ENCODE measurements at places on chromosomes 13 and 19.
A peak's percentile ranks its signal among the peaks of the same experiment; 100 is the strongest.

DNA sequence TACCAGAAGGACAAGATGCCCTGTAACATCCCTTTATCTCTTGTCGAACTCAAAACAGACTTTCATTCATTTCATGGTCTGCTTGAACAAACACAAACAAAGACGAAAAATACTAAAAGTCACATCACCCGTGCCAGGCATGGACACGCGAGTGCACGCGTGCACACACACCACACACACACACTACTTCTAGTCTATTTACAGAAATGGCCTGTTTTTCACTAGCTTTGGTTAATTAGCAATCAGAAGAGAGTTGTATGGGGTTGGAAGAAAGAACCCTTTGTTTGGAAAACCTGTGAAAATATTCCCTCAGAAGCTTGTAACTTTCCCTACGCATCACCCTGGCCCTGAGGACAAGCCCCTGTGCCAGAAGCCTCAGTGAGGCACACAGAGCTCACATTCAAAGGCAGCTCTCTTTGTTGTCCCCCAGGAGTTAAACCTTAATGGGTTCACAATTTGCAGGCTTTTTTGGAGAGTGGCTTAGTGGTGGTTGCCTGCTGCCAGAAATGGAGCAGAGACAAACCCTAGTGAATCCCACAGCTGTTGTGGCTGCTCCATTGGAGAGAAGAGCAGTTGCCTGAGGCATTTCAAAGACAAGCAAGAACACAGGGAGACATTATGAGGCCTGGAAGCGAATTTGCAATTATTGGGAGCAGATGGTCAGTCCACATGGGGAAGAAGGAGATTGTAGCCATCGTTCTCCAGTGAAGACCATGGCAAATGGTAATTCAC is 55.9 kb downstream of the STARD13 start:
- DNase-seq: no peak

DNA sequence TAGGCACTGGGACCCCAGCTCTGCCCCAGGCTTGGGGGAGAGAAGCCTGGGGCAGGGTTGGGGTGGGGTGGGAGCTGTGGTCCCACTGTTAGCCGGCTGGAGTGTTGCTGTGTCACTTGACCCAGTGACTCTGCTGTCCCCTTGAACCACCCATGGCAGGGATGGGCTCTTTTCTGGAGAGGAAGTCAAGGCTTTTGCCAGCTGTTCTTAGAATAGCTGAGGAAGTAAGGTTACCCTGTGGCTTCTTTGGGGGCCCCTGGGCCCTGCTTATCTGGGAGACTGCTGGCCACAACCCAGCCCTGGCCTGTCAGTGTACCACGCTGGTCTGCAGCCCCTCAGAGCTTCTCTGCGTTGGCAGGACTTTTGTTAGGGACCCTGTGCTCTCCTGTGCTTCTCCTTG is 9.1 kb downstream of the PNPLA6 start:
- DNase-seq: no peak

GRCh38 chr13:30354493-30355383 is 47.4 kb upstream of the KATNAL1 start:
- peak; percentile 87 for DNase-seq

GRCh38 chr13:46644816-46645215 is 91.8 kb downstream of the LRCH1 start:
- peak; percentile 37 for DNase-seq

DNA sequence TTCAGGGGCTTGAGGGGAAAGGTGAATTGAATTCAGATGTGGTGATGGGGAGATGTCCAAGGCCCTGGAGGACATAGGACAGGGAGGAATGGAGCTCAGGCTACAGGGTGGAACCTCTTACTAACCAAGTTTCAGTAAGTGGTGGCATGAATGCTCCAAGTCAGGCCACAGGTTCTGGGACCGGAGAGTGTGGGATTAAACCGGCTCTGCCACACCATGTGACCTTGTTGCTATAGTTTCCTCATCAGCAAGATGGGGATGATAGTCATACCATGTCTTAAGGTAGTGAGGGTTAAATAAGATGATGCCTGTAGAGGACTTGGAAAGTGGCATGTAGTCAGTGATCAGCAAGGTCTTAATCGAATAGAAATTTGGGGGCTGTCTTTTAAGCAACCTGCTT is 16.3 kb downstream of the GPR183 start:
- no peak for DNase-seq

GRCh38 chr13:59480396-59481259 is 683.1 kb downstream of the DIAPH3 start:
- peak; percentile 21 for DNase-seq

DNA sequence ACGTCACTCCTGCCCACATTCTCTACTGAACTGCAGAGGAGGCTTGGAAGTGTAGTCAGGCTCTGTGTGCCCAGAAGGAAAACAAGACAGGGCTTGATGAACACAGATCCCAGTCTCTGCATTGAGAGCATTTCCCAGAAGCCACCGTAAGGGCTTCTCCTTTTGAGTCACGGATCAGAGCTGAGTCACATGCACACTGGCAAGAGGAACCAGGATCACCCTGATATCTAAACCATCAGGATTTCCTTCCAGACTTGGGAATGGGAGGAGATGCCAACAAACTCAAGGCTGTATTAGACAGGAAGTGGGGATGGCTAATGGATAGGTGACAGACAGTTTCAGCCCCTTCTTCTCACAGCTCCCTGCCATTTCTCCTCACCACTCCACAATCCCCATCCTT is 17.7 kb upstream of the FBXO17 start:
- peak; percentile 80 for DNase-seq

GRCh38 chr13:59166174-59166573 is 997.6 kb downstream of the DIAPH3 start:
- DNase-seq: peak; percentile 6

DNA sequence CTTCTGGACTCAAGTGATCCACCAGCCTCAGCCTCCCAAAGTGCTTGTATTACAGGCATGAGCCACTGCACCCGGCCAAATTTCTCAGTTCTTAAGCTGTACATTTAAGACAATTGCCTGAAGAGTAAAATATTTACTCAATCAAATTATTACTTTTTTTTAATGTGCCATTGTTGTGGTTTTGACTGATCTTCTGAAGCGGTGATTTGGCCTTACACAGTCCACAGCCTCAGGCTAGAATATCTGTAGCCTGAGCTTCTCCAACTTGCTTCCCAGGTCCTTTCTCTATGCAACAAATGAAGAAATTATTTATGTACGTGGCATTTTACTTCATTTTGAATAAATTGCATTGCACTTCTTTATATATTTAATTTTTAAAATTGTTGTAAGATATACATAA is 281.3 kb downstream of the KLF5 start:
- DNase-seq: no peak

- DNase-seq: peak; percentile 34
Measured at GRCh38 chr13:42477596-42478190, 96.3 kb upstream of the TNFSF11 start.

- DNase-seq: no peak
Measured at GRCh38 chr19:52345162-52345561, 9.1 kb downstream of the ZNF610 start.

GRCh38 chr19:34475026-34475974 is 6.3 kb upstream of the WTIP start:
- DNase-seq: peak; percentile 87

GRCh38 chr13:31927219-31927653 is 104.3 kb upstream of the FRY start:
- no peak for DNase-seq

- no peak for DNase-seq
Measured at GRCh38 chr13:52010890-52011631, at the start of gene ATP7B. TSS of gene ATP7B (minus strand) at chr13:52011450. CDS start at chr13:52011337, 113 bp downstream.

- DNase-seq: peak; percentile 52
Measured at GRCh38 chr19:35557539-35558399, 5.7 kb downstream of the ATP4A start.

GRCh38 chr13:99221567-99222239 is 21.0 kb downstream of the UBAC2 start:
- no peak for DNase-seq

- no peak for DNase-seq
Measured at GRCh38 chr13:41039746-41040145, 20.6 kb upstream of the ELF1 start.

- peak; percentile 71 for DNase-seq
Measured at GRCh38 chr19:18097217-18097992, at the start of gene MAST3. TSS of gene MAST3 (plus strand) at chr19:18097778. CDS start at chr19:18097793, 15 bp downstream.

- DNase-seq: peak; percentile 34
Measured at GRCh38 chr19:16062789-16063188, 13.5 kb upstream of the TPM4 start.

- DNase-seq: no peak
Measured at GRCh38 chr19:17060802-17061201, 14.4 kb downstream of the HAUS8 start.

DNA sequence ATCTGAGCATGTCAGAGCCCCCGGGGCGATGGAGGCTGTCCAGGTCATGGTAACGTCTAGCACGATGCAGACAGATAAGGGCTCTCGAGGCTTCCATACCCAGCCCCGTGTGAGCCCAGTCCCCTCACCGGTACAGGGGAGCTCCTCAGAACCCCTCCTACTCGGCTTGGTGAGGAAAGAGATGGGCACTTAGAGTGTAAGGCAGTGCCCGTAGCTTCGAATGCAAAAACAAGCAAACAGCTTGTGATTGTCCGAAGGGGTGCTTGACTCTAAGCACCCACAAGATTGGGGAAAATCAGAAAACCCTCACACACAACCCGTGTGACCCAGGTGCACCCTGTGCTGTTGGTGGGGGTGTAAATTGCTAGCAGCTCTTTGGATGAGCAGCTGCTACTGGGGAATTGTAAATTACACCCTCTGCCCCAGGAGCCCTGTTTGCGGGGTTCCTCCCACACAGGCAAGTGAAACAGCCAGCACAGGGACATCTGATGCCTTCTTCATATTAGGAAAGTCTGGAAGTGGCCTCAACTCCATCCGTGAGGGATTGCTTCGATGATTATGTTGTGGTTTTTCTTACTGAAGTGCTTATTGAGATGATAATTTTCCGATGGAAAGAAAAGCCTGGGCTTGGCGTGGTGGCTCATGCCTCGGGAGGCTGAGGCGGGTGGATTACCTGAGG is 918 bp upstream of the PSPN start:
- DNase-seq: peak; percentile 27

GRCh38 chr13:45289936-45290563 is 50.9 kb downstream of the TPT1 start:
- no peak for DNase-seq

GRCh38 chr19:718991-719512 is 10.3 kb downstream of the PALM start:
- DNase-seq: peak; percentile 69

DNA sequence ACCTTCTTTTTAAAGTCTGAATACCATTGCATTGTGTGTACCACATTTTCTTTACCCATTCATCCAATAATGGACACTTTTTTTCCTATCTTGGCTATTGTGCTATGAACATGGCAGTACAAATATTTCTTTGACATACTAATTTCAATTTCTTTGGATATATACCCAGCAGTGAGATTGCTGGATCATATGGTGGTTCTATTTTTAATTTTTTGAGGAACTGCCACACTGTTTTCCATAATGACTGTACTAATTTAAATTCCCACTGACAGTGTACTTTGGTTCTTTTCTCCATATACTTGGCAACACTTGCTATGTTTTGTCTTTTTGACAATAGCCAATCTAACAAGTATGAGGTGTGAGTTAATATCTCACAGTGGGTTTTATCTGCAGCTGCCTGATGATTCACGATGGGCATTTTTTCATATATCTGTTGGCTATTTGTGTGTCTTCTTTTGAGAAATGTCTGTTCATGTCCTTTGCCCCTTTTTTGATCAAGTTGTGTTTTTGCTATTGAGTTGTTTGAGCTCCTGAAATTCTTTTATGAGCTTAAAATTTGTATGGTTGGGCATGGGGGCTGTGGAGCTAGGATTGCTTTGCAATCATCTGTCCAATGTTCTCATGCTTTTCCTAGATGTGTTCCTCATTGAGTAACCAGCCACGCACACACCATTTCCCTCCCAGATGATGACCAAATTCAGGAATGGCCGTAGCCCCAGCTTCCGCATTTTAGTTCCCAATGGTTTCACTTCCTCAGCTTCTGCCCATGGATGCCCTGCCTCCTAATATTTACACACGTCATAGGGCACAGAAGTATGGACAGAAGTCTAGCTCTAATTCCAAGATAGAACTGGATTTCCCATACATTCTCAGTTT is 380.0 kb upstream of the SGCG start:
- DNase-seq: peak; percentile 26

DNA sequence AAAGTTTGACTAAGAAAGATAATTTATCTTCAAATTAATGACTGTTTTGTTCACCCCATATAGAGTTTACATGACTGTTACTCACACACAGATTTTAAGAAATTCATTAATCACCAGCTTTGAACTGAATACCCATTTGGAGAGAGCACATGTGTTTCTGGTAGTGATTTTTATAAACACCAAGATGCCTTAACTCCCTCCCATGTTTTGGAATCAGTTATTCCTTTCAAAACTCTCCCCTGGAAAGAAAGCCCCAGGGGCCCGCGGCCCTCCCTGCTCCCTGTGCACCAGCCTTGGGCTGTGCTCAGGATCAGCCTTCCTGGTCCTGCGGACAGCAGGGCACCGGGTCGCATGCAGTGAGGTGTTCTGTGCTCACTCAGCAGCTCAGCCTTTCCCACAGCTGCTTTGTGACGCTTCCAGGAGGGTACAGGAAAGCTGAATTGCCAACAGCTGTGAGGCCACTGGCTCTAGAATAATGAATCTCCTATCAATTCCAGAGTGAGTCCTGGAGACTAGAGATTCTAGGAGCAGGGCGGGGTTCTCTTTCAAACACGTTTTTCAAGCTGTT is 483.2 kb downstream of the EFNB2 start:
- no peak for DNase-seq

- no peak for DNase-seq
Measured at GRCh38 chr19:29390742-29391141, 135.1 kb upstream of the VSTM2B start.

DNA sequence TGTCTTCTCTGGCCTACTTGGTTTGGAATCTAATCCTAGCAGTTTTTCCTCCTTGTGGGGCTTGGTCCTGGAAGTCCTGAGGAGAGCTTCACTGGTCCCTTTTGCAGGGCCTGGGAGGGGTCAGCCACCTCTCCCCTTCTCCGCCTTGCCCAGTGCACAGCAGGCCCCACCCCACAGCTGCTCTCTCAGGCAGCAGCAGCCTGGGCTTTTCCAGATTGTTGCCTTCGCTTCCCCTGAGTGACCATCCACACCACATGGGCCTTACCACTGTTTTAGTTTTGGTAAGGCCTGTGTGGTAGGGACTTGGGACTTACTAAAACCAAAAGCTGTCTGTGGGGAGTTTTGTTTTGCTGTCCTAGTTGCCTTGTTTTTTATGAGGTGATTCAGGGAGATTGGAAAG is 11.5 kb downstream of the MPHOSPH8 start:
- no peak for DNase-seq

GRCh38 chr19:38055655-38056521 is 148.9 kb downstream of the SIPA1L3 start:
- no peak for DNase-seq

DNA sequence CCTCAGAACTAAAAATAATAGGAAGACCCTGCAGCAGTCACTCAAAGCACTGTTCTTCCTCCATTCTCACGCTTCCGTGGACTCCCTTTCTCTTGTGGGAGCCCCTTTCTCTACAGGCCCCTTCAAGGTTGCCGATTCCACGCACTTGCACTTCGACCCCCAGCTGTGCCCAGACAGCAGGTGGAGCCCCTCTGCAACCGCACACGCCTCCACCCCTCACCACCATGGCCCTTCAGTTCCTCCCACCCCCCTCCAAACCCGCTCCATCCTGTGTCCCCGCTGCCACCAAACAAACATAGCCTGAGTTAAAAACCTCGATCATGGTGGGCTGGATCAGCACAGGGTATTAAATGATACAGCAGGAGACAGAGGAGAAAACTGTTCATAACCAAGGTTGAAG is 102.6 kb downstream of the STK24 start:
- no peak for DNase-seq
